ENCODE measurements at places on chromosomes 2 and 18.

- DNase-seq: no peak
These were observed 326.1 kb downstream of the PIK3C3 start for GRCh38 chr18:42281124-42281523.

- DNase-seq: no peak
These were observed 84.2 kb upstream of the LYPD6 start for GRCh38 chr2:149246186-149246585.

- peak; percentile 75 for DNase-seq
These were observed 272.9 kb downstream of the PAX3 start for GRCh38 chr2:222025881-222026271.

- DNase-seq: no peak
These were observed 1.2 kb downstream of the TFPI start for GRCh38 chr2:187552828-187553681.

DNA sequence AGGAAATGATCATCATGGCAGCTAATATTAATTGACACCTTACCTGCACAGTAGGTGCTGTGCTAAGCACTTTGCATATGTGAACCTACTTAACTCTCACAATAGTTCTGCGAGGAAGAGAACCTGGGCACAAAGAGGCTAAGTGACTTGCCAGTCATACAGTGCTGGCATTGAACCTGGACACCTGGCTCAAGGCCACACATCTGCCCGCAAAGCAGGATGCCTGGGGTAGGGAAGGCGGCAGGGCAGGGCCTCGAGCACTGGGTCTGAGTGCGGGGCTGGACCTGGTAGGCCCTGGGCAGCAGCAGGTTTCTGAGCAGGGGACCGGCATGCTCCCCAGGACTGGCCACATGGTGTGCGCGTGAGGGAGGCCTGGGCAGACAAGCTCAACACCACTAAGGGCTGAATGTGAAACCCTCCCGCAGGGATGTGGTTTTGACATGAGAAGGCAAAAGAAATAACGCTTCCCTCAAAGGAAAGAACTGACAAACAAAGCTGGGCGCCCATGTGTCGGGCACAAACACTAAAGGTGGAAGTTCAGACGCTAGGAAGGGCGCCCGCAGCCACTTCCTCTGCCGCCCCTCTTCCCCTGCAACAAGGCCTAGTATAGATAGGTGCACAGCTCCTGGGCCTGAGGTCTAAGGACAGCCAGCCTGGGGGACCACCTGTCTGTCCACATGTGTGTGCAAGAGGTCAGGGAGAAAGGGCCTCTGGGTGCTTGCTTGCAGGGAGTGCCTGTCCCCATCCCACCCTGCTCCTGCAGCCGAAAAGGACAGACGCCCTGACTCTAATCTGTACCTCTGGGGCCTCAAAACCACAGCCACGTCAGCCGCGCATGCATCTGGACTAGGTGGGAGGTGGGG, 92.5 kb downstream of the ZFP36L2 start:
- no peak for DNase-seq

Measured in iPS DF 19.7 (cell line).